IMR-90 (cell line): ENCODE measurements at places on chromosomes 6 and 20. TPM values are rescaled to one million over a fixed set of nuclear protein-coding genes. Genes with fewer than 3 reads are reported as not detected.

GRCh38 chr6:36769183-36769675, 70.0 kb downstream of the CPNE5 start:
- H3K36me3 ChIP-seq = no peaks in the 10 kb centered on the region
- no peaks in the 10 kb centered on the region; the same call in 1 of the 2 replicates for H3K27me3 ChIP-seq
- DNase-seq = peak; percentile 28
- H3K4me3 ChIP-seq = no peak overlapping the region
- no peak overlapping the region for H3K27ac ChIP-seq

The TMEM244 gene
- 0.28 and 0.36 TPM in 2 replicates for total RNA-seq

The SLC2A10 gene
- total RNA-seq = 14.7 and 15.2 TPM in 2 replicates

- no peaks in the 10 kb centered on the region for H3K4me1 ChIP-seq
- H3K36me3 ChIP-seq = no peaks in the 10 kb centered on the region
- H3K27me3 ChIP-seq = no peaks in the 10 kb centered on the region
- H3K27ac ChIP-seq = peak overlapping the region; percentile 85
- peak overlapping the region; percentile 54 for H3K4me3 ChIP-seq
- peak; percentile 96 for DNase-seq
These were observed 6.6 kb upstream of the ZNF184 start for GRCh38 chr6:27479319-27480182.

DNA sequence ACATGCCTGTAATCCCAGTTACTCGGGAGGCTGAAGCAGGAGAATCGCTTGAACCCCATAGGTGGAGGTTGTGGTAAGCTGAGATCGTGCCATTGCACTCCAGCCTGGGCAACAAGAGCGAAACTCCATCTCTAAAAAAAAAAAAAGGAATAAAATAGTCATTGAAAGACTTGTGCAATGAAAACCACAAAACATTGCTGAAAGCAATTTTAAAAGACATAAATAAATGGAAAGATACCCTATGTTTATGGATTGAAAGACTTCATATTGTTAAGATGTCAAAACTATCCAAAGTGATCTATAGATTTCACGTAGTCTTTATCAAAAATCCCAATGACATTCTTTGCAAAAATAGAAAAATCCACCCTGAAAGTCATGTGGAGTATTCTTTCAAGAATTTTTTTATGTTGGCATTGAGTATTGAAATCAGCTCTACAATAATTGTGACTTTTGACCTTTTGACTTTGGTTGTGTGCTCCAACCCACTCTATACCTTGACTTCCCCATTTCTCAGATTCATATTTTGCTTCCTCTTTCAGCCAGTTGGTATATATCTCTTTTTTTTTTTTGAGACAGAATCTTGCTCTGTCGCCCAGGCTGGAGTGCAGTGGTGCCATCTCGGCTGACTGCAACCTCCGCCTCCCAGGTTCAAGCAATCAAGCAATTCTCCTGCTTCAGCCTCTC, 45.5 kb upstream of the SLC23A2 start:
- no peaks in the 10 kb centered on the region for H3K4me1 ChIP-seq
- no peaks in the 10 kb centered on the region for H3K36me3 ChIP-seq
- H3K27ac ChIP-seq = no peak overlapping the region
- H3K4me3 ChIP-seq = no peak overlapping the region
- no peak for DNase-seq

The KIAA1755 gene
- total RNA-seq = 2.2 and 2.5 TPM in 2 replicates

DNA sequence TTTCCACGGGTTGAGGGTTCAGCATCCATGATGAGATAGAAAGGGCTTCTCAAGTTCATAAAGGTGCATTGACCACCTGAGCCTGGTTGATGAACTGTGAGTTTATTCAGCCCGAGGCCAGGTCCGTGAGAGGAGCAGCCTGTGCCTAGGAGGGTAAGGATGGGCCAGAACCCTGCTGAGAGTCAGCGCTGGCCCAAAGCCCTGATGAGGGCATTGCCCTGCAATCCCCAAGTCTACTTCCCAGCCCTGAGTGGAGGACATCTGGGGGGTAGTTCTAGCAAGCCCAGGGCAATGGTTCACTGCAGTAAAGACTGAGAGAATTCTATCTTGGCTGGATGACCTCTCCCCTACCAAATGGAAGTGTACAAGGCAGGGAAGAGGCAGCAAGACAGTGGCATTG, 123.3 kb upstream of the NXT1 start:
- no peak overlapping the region for H3K27ac ChIP-seq
- no peak overlapping the region for H3K4me3 ChIP-seq
- H3K4me1 ChIP-seq = peaks cover 14% of the 10 kb centered on the region
- no peaks in the 10 kb centered on the region for H3K36me3 ChIP-seq
- peaks cover 2% of the 10 kb centered on the region; the same call in 1 of the 2 replicates for H3K27me3 ChIP-seq
